ENCODE measurements at places on chromosomes 6 and 20. TPM values are rescaled to one million over a fixed set of nuclear protein-coding genes. Genes with fewer than 3 reads are reported as not detected.
A peak's percentile ranks its signal among the peaks of the same experiment; 100 is the strongest.

SAMD3 gene
- not detected for total RNA-seq

CCDC167 gene
- 44.2 TPM for total RNA-seq

FAM184A gene
- 1.4 TPM for total RNA-seq

NEDD9 gene
- 4.0 TPM for total RNA-seq

SLC4A11 gene
- total RNA-seq, result not detected

CCN6 gene
- not detected for total RNA-seq

PRICKLE4 gene
- total RNA-seq, result not detected

PGK2 gene
- total RNA-seq, result not detected

CLPSL2 gene
- total RNA-seq, result not detected

CRISP3 gene
- not detected for total RNA-seq

PRDM13 gene
- total RNA-seq, result not detected

TSBP1 gene
- total RNA-seq, result not detected

ZSCAN23 gene
- 0.64 TPM for total RNA-seq

DNA sequence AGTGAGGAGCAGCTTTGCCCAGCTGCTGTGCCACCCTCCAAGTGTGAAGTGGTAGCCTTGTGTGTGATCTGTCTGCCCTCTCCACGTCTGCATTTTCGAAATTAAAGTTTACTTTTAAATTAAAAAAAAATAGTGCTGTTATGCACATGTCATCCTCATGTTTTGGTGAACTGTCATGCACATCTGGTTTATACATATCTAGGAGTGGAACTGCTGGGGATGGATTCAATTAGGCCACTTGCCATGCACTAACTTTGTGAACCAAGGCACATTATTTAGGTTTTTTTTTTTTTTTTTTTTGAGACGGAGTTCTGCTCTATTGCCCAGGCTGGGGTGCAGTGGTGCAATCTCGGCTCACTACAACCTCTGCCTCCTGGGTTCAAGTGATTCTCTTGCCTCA, 3.6 kb downstream of the GTSF1L start:
- no peak for DNase-seq

- no peak for DNase-seq
Measured at GRCh38 chr6:14638906-14639761, 521.6 kb downstream of the CD83 start.

DNA sequence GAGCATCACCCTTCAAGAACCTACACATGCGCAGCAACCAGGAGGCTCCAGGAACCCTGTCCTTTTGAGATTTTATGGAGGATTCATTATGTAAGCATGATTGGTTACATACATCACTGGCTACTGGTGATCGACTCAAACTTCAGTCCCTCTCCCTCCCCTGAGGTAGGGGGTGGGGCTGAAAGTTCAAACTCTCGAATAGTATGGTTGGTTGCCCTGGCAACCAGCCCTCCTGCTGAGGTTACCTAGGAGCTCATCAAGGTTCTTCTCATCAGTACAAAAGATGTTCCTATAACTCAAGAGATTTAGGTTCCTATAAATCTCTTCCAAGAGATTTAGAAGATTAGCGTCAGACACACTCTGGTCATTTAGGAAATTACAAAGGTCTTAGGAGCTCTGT, 21.9 kb upstream of the ZSCAN9 start:
- no peak for DNase-seq

DNA sequence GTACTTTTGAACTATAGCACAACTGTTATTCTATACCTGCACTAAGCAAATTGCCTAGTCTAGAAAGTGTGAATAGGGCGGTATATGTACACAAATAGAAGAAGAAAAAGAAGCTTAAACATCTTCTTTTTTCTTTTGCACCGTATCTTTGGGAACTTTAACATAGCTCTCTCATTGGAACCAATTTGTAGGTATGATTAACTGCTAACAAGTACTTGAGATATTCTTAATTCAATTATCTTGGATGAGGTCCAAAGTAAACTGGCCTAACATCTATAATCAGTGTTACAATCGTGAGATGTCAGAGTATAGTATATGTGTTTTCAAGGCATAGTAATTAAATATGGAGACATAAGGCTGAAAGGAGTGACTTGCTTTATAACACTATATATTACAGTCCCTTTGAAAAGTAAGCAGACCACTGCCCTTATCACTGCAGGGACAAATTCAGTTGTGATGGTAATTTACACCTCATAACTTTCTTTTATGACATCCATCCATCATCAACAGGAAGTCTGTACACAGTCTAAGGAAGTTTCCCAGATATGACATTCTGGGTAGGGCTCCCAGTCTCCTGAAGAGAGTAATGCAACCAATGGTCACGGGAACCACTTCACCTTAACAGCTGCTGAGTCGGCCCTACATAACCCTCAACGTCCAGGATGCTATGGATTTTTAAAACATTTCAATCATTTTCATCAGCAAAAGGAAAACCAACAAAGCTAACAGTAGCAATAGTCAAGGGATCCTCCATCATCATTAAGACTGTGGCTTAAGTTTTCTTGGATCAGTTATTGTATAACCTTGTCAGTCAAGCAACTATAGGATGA, 37.6 kb downstream of the NKAIN2 start:
- DNase-seq, result no peak

- no peak for DNase-seq
Measured at GRCh38 chr6:67971812-67972211, 663.3 kb upstream of the ADGRB3 start.

DNA sequence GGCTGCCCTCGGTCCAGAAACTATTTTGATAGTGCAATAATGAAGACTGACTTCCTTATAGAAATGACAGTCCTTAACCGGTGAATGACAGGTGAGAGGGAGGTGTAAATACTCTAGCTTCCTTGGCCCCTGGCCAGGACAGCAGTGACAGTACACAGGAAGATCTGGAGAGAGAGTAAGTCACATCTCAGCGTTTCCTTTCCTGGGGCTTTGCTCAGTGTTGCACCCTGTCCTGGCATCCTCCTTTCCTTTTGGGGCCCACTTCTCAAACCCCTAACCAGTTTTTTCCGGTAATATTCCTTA, 336.9 kb downstream of the CD83 start:
- no peak for DNase-seq

- DNase-seq, result no peak
Measured at GRCh38 chr6:87869064-87869905, 167.3 kb upstream of the AKIRIN2 start.

- no peak for DNase-seq
Measured at GRCh38 chr6:129055796-129056195, 172.9 kb downstream of the LAMA2 start.

DNA sequence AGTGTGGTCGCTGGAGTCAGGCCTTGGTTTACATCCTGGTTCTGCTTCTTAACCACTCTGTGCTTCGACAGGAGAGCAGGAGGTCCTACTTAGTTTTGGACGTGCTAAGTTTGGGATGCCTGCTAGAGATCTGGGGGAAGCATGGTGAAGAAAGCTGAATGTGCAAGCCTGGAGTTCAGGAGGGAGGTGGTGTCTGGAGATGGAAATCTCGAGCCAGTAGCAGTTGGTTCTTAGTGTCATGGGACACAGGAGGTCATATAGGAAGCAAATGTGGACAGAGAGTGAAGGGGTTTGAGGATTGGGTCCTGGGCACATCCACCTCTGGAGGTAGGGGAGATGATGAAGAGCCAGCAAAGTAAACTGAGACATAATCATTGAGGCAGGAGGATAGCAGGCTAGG, 131.4 kb downstream of the SYCP2 start:
- DNase-seq, result no peak

GRCh38 chr6:17169291-17169690, 67.4 kb downstream of the STMND1 start:
- DNase-seq, result no peak

GRCh38 chr20:48962976-48963771, 41.7 kb downstream of the ARFGEF2 start:
- peak; percentile 30 for DNase-seq

- DNase-seq, result no peak
Measured at GRCh38 chr6:34955442-34955841, 66.4 kb downstream of the ANKS1A start.

- no peak for DNase-seq
Measured at GRCh38 chr6:82772851-82773717, 292.6 kb downstream of the UBE3D start.

DNA sequence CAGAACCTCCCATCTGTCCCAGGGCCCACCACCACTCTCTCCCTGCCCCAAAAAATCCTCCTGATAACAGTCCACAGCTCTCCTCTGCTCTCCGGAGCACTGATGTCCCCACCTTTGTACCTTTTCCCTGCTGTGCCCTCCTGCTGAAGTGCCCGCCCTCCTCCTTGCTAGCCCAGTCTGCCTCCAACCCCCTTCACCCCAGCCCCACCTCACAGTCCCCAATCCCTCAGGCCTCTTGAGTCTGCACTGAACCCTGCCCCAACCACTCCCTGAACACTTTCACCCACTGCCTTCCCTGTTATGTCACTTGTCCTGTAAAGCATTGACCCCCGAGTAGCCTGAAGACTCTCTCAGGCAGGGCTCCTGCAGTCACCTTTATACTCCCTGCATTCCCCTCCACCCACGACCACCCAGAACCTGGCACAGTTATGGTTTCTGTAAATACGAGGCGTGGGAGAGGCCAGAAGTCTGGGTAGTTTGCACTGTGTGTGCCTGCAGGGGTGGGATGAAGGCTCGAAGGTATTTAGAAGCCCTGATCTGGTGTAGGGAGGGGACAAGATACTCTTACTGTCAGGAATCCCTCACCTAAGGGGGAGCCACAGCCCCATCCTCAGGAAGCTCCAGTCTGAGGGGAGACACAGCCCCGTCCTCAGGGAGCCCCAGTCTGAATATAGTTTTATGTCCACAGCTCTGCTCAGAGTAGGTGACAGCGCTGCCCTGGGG, 5.4 kb downstream of the GLP1R start:
- no peak for DNase-seq

DNA sequence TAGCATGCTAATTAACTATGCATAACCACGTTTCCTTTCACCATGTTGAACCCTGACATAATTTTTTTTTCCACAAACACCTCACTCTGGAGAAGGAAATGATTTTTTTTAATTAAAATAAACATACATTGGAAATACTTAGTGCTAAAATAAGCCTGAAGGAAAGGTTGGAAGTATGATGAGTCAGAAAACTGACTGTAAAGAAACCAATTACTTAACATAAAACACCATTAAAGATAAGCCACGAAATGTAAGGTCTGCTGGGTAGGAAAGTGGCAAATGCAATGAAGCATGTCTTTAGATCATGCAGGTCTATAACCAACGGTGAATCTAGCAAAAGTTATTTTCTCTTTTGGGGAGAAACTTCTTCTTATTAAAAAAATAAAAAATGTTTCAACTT, 47.5 kb downstream of the OPRM1 start:
- peak; percentile 5 for DNase-seq

DNA sequence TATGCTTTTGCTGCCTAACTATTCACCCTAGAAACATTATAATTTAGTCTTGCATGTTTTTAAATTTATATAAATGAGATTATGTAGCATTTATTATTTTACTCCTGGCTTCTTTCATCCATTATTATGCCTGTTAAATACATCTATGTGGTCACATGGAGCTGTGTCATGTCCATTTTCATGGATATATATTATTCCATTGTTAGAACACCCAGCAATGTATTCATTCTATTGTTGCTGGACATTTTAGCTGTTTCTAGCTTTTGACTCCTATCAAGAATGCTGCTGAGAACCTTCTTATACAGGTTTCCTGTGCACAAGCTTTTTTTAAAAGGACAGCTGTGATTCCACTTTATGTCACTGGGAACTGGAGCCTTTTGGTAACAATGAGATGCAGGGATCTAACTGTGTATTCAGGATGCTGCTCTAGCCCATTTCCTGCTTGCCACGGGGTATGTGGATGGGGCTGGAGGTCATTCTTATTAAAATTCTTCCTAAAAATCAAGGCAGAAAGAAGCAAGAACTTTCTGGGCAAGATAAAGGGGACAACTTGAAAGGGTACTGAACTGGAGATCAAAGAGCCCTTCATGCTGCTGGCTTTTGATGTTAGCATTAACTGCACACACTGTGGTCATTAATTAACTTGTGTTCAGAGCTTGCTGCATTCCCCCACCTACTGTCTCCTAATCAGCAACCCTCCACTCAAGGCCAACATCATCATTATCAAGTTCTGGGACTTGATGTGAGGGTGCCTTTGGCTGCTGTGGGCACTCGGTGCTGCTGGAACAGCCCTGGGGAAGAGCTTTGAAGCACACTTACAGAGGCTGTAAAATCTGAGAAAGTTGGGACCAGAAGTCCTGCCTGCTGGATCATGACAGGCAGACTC, 96.6 kb upstream of the AKIRIN2 start:
- DNase-seq, result no peak

- DNase-seq, result peak; percentile 51
Measured at GRCh38 chr20:51660672-51661608, 107.2 kb downstream of the ATP9A start.

DNA sequence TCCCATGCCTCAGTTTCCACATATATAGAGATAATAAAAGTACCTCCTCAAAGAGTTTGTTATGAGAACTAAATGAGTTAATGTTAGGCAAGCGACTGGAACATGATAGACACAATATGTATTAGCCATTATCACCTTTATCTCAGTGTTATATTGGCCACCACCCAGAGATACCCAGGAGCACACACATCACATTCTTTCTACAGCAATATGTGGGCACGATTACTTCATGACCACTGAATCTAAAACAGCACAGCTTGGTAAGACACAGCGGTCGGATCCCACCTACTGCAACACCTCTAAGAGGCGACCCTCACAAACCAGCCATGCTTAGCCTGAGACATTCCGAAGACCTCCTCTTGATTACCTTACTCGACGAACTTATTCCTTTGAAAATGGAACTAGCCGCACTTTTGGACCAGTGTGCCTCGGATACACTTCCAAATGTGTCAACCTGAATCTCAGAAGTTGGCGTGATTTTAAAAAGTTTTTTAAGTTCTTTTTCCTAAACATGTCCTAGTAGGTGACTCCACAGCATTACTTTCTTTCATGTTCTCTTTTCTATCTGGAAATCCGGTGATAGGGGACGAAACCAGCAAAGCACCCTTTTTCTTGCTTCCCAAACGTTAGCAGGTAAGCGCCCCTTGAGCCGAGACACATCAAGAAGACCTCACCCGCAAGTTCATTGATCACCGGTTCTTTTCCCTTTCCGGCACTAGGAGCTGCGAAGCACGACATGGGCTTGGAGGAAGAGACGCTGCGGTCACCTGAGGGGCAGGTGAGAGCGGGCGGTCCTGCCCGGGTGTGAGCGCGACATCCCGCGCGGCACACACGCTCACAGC, 923 bp downstream of the GMDS start:
- DNase-seq, result no peak

GRCh38 chr6:37663019-37663810, 34.5 kb downstream of the MDGA1 start:
- DNase-seq, result no peak
